ENCODE measurements at places on chromosomes 16 and 17.

DNA sequence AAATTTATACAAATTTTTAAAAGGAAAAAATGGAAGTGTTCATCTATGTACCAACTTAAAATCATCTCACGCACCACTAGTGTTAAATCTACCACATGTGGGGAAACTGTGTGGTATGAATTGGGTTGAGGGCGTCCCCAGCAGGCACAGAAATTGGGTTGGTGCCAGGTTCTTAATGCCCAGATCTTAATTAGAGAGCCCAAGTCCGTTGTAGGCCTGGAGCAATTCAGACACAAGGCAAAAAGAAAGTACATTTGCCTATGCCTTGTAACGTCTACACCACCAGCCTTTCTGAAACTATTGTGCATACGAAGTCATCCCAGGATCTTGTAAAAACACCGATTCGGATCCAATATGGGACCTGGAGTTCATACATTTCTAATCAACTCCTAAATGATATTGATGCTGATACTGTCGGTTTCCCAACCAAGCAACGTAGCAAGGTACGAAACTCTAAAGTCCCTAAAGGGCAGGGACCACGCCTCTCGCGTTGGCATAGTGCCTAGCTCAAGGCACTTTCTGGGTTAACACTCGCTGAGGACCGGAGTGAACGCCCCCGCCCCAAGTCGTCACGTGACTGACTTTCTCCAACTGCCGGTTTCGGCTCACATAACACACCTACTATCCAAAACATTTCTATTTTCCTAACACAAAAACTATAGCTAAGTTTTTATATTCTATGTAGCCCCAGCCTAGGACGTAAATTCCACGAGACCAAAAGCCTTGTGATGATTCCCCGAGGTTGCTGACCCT, 945 bp upstream of the UQCRC2 start:
- peak; percentile 76 for DNase-seq

DNA sequence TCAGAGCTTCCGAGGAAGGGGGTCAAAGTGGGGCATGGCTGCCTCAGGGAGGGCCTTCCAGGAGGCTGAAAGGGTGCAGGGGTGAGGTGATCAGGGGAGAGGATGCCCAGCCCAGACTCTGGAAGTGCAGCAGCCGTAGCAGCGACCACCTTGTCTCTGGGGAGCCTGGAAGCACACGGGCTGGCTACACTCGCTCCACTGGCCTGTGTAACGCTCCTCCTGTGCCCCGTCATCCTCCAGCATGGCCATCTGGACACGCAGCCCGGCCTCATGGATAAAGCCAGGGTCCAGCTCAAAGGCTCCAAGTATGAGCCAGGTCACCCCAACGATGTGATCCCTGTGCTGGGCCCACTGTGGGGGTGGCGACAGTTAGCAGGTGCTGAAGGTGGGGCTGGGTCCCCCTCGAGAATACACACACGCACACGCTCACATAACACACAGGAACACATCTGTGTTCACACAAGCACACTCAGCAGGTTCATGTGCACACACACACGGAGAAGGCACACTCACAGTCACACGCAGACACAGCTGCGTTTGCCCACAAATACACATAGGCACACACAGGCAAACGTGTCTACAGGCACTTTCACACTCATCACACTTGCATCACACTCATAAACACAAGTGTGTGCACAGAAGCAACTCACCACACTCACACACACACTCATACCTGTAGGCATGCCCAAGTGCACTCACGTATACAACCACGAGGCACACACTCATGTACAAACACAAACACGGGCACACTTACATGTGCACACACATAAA, 19.3 kb downstream of the POLR3K start:
- DNase-seq, result no peak

GRCh38 chr16:50591800-50592771, 43.9 kb downstream of the NKD1 start:
- DNase-seq, result no peak

- DNase-seq, result no peak
Measured at GRCh38 chr17:70107904-70108565, 33.0 kb downstream of the KCNJ16 start.

- DNase-seq, result peak; percentile 38
Measured at GRCh38 chr17:49557312-49558024, 18.2 kb upstream of the NXPH3 start.

DNA sequence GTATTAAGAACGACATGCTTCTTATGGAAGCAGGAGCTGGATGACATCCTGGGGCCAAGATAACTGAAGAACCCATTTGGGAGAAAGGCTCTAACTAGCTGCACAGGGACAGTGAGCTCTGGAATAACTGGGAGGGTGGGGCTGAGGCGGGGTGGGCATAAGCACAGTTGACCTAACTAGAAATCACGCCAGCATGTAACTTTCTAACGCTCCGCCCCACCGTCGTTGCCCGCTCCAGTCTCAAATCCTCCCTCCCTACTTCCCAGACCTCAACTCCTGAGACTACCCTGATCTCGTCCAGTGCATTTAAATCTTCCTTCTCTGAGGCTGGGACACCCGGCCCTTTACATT, 436 bp downstream of the PHB1 start:
- no peak for DNase-seq

DNA sequence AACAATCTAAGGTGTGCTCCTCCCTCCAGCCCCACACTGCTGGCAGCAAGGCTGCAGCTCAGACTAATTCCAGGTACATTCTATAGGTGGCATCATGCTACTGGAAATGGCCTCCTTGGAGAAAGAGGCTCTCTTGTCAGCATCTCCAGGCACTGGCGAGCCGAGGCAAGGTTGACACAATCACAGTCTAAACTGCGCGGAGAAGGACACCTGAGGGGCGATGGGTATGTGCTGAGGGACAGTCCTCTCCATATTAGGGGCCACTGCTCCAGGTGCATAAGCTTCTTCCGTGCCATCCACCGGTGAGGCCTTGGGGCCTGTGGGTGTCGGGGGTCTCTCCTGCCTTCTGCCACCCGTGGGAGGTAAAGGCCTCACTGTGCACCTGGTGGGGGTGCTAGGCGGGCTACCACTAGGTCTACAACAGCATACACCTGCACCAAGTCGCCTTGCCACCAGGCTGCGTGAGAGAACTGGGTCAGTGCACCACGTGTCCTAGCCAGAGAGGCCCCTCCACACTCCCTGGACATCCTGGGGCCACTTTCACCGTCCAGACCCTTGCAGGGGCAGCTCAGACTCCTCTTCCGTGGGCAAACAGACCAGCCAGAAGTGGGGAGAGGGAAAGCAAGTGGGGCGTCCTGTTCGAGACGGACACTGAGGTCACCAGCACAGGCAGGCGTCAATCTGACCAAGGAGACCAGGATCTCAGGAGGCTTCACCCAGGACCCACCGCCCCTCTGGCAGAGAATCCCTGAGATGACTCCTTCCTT, 12.1 kb upstream of the CBX8 start:
- DNase-seq, result no peak

DNA sequence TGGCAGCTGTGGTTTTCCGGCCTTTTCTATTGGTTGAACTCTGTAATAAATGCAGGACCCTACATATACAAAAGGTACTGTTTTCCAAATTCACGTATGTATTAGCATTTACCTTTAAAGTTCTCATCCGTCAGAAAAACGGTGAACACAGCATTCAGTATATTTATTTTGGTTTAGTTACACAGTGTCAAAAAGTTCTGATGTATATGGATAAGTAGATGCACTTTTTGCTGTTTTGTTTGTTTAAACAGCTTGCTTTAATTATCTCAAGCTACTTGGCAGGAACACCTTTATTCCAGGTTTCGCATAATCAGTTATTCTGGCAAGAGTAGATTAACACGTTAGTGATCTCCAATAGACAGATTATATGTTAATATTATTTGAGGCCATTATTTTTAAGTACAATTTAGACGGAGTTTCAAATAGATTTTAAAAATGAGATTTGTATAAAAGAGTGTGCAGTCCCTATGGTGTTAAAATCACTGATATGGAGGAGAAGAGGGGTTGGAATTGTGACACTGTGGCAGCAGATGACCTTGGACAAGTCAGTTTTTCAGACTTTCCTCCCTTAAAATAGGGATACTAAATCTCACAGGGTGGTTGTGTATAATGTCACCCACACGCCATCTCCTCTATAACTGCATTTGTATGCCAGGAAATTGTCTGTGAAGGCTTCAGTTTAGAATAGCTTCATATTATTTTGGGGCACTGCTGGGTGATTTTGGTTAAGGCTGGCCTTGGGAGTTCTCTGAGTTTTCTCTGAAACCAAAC, 2.1 kb downstream of the HERPUD1 start:
- DNase-seq, result no peak

DNA sequence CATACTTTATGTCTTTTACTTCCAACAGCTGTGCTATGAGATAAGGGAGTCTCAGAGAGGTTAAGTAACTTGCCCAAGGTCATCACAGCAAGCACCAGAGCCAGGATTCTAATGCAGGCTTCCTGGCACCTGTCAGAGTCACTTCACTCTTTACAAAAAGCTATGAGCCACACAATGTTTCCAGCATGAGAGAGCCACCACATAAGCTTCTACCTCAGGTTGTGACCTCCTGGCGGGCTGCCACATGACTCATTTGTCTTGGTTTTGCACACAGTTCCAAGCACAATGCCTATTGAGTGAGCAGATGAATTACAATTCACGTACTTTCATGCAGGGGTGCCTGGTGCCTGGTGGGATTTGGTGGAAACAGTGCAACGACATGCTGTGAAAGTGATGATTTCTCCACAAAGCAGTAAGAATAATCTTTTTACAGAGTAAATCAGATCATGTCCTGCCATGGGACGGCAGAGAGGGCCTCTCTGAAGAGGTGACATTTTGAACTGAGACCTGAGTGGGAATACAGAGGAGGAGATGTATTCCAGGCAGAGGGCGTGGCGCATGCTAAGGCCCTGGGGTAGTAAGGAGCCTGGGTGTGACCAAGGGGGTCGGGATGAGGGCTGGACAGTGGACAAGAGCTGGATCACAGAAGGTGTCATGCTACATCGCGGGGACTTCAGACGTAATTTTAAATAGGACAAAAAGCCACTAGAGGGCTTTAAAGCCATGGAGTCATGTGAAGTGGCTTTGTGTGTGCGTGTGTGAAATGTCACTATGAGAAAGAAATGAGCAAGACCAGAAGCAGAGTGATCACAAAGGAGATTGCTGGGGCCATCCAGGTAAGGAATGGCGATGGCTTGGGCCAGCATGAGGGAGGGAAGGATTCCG, 53.4 kb downstream of the CACNG3 start:
- DNase-seq, result peak; percentile 25

GRCh38 chr17:81612172-81612970, 24.5 kb downstream of the NPLOC4 start:
- DNase-seq, result no peak

DNA sequence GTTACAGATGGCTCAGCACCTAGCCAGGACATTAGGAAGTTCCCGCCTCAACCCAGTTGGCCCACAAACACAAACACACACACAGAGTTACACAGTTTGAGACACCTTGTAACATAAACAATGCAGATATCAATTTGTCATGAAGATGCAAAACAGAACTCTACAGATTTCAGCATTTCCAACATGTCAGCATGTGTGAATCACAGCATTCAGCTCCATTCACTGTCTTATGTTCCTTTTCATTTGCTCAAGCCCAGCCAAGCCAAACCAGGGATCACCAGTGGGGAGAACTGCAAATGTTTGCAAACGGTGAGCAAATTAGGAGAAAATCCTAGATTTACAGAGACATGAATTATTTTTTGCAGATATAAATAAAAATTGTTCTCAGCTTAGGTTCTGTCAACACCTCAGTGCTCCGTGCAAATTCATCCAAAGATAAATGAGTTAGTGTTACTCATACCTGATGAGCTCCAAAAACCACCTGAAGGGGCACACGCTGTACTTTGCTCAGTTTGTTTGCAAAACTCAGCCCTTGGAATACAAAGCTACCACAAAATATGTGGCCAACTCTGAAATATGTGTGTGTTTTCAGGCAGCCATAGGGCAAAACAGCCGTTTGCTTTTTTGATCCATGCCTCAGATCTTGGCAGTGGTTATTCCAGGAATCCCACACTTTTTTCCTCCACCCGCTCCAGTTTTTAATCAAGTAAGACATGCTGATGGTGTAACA, 16.3 kb upstream of the COX10 start:
- no peak for DNase-seq

GRCh38 chr16:48231727-48232492, 12.2 kb upstream of the LONP2 start:
- no peak for DNase-seq

DNA sequence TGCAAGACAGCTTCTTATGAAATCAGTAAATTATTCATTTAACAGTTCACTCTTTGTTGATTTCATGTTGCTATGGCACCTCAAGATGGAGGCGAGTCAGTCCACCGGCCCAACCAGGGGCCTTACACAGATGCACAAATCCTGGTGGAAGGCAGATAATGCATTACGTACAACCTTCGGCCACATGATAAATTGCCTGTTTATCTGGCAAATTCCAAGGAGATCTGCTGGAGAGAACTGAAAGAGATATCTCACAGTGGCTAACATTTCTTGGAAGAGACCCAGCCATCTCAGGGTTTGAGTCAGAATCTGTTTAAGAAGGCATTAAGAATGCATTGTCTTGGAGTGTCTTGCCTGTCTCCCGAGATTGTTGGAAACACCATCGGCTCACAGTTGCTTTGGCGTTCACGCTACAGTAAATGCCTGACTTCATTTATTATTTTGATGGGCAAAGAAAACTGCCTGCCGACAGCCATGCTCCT, 225.6 kb downstream of the MSI2 start:
- no peak for DNase-seq

DNA sequence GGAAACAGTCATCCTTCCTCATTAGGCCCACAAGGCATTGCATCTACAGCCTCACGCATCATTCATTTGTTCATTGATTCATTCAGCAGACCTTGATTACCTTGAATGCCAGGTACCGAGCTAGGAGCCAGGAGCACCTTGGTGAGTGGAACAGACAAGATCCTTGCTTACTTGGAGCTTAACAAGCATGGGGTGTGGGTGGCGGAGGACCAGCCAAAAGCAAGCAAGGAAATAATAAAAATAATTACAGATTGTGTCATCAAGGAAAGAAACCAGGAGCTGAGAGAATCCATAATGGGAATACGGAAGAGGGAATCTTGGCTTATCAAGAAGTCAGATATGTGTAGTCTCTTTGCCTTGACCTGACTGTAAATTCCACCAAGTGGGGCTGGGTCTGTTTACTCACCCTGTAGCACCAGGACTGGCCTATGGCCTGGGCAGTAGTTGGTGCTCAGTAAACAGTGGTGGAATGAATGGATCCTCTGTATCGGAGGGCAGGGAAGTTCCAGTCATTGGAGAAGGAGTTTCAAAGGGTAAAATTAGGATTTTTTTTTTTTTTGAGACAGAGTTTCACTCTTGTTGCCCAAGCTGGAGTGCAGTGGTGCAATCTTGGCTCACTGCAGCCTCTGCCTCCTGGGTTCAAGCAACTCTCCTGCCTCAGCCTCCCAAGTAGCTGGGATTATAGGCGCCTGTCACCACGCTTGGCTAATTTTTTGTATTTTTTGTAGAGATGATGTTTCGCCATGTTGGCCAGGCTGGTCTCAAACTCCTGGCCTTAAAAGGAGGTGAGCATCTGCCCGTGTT, 157.7 kb downstream of the MSI2 start:
- no peak for DNase-seq

GRCh38 chr17:2593821-2594721, 617 bp downstream of the PAFAH1B1 start:
- peak; percentile 81 for DNase-seq

GRCh38 chr17:72995008-72995656, 97.4 kb downstream of the SLC39A11 start:
- no peak for DNase-seq

- no peak for DNase-seq
Measured at GRCh38 chr17:60863892-60864707, 186.4 kb downstream of the BCAS3 start.

GRCh38 chr17:79496422-79497005, 114.3 kb downstream of the RBFOX3 start:
- no peak for DNase-seq
